ENCODE measurements at places on chromosomes 11 and 22. TPM values are rescaled to one million over a fixed set of nuclear protein-coding genes. Genes with fewer than 3 reads are reported as not detected.

Gene OR8J1
- not detected for total RNA-seq

Gene RFPL3
- not detected for total RNA-seq

Gene LGALS12
- not detected for total RNA-seq

Gene HBB
- not detected for total RNA-seq

Gene EIF3F
- 146 TPM for total RNA-seq

Gene CPT1A
- total RNA-seq: 15.5 TPM

Data from A673 (cell line).